ENCODE measurements at places on chromosomes 4 and X. TPM values are rescaled to one million over a fixed set of nuclear protein-coding genes. Genes with fewer than 3 reads are reported as not detected.

NLRP2B gene
- under 0.01 TPM for total RNA-seq

C1QTNF7 gene
- total RNA-seq = not detected

CT45A3 gene
- total RNA-seq = not detected

HSFX2 gene
- 0.16 TPM for total RNA-seq

MAGEA12 gene
- not detected for total RNA-seq

FGB gene
- total RNA-seq = not detected

TNMD gene
- total RNA-seq = under 0.01 TPM

CXCL10 gene
- 5.5 TPM for total RNA-seq

FRAS1 gene
- total RNA-seq = 1.3 TPM

GABRA4 gene
- total RNA-seq = not detected

TXK gene
- 0.16 TPM for total RNA-seq

COL4A5 gene
- total RNA-seq = 23.9 TPM

ZNF157 gene
- not detected for total RNA-seq

TDO2 gene
- not detected for total RNA-seq

SMIM10 gene
- total RNA-seq = 1.3 TPM

Data from bladder microvascular endothelial cell (primary cell).